ENCODE measurements at places on chromosomes 11 and 22.

- no peak for DNase-seq
Measured at GRCh38 chr11:103234974-103235373, 125.7 kb downstream of the DYNC2H1 start.

- no peak for DNase-seq
Measured at GRCh38 chr11:26150031-26150430, 181.9 kb upstream of the ANO3 start.

- no peak for DNase-seq
Measured at GRCh38 chr22:17562906-17563870, at the start of gene SLC25A18. Gene SLC25A18, plus strand, starts transcription at chr22:17563498. Its CDS starts 16,447 bp downstream, at chr22:17579945.

DNA sequence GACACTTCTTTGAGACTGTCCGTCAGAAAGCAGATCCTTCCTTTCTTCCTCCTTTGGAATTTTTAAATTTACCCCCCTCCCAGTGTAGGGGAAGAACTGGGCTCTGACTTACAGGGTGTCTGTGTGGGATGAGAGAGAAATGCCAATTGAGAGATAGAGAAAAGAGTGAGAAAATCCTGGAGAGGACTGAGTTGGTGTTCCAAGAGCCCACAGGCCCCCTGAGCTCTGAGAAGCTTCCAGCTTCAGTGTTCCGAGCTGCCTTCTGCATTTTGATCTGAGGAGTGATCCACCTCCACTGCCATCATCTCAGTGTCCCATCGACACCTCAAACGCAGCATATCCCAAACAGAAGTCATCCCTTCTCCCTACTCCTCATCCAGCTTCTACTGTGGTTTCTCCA is 70.7 kb upstream of the GRK3 start:
- no peak for DNase-seq

GRCh38 chr22:28103596-28103995 is 184.5 kb upstream of the PITPNB start:
- no peak for DNase-seq

DNA sequence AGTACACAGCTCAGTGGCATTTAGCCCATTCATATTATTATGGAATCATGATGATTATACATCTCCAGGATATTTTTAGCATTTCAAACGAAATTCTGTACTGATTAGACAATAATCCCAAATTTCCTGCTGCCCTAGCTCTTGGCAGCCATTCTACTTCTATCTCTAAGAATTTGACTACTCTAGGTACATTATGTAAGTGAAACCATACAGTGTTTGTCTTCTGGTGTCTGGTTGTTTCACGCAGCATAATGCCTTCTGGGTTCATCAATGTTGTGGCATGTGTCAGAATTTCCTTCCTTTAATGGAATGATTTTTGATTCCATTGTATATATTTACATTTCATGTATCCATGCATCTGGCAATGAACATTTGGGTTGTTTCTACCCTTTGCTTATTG is 517.7 kb downstream of the ETS1 start:
- no peak for DNase-seq

DNA sequence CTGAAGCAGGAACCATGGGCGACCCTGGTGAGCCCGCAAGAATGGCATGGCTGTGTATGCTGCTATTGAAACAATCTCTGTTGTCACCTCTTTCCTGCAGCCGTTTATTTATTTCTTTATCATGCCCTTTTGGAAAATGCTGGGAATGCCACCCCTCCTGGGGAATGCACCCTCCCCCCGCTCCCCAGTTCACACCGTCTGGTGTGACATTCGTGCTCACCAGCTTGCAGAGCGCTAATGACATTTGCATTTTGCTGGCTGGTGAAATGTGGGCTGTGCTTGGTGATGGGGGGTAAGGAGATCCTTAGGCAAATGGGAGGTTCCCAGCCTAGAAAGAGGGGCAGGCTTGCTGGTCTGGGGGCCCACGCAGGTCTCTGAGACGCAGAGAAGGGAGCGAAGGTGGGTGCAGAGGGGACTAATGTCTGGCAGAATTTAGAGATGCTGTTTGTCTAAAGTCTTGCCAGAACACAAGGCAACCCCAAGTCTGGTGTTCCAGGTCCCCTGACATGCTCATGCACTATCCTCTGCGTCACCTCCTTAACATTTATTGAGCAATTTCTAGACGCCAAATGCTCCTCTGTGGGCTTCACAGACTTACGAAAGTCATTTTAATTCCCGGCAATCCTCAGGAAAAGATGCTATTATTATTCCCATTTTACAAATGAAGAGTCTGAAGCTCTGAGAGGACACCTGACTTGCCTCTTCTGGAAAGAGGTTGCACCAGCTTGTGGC is 91.7 kb downstream of the TP53I11 start:
- no peak for DNase-seq

- no peak for DNase-seq
Measured at GRCh38 chr11:33135216-33135615, 26.1 kb downstream of the CSTF3 start.

GRCh38 chr11:41225856-41226633 is 233.4 kb downstream of the LRRC4C start:
- no peak for DNase-seq

- no peak for DNase-seq
Measured at GRCh38 chr11:87438416-87438815, 400.7 kb downstream of the TMEM135 start.

DNA sequence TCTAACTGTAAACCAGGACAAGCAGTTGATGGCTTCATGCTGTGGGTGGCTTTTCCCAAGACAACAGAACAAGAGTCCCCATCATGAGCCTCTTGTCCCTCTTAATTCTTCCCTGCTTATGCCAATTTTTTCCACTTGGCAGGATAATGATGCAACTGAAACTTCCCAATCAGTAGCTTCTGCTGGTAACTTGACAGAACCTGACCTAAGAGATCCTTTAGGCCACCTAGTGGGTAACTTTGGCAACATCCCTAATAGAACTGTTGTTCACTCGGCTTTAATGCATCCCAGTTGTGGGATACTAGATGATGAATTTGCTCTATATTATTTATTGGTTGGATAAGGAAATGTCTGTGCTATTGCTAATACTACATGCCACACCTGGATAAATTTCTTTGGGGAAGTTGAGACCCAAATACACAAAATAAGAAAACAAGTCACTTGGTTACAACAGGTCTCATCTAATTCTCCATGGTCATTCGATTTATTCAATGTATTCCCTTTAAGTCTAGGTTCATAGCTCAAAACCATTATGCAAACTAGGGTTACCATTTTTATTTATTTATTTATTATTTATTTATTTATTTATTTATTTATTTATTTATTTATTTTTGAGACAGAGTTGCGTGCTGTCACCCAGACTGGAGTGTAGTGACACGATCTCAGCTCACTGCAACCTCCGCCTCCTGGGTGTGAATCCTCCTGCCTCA is 41.4 kb upstream of the NFAM1 start:
- DNase-seq: no peak

GRCh38 chr11:8229299-8230177 is 34.1 kb downstream of the LMO1 start:
- peak; percentile 44 for DNase-seq

DNA sequence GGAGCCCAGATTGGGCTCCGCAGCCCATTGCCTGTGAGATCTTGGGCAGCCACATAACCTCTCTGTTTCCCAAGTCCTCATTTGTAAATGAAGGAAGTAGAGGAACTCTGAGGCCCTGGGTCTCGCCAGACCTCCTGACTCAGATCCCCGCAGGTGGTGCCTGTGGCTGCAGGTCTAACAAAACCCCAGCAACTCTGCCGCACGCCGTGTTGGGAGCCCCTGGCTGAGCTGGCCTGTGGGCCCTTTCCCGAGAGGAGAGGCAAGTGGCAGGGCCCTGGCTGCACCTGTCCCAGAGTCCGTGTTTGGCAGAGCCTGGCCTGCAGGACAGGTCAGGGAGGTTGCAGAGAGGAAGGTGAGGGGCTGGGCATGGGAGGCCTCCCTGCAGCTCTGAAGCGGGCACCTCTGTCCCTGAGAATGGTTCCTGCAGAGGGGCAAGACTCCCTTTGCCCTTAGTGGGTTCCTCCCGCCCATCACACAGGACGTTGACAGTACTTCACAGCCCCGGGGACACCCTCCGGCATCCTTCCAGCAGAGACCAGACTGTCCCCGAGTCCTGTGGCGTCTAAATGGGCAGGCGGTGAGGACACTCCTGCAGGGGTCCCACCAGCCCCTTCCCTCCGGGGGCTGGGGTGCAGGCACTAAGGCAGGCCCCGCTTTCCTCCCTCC is 67.7 kb downstream of the ARHGAP8 start:
- no peak for DNase-seq

DNA sequence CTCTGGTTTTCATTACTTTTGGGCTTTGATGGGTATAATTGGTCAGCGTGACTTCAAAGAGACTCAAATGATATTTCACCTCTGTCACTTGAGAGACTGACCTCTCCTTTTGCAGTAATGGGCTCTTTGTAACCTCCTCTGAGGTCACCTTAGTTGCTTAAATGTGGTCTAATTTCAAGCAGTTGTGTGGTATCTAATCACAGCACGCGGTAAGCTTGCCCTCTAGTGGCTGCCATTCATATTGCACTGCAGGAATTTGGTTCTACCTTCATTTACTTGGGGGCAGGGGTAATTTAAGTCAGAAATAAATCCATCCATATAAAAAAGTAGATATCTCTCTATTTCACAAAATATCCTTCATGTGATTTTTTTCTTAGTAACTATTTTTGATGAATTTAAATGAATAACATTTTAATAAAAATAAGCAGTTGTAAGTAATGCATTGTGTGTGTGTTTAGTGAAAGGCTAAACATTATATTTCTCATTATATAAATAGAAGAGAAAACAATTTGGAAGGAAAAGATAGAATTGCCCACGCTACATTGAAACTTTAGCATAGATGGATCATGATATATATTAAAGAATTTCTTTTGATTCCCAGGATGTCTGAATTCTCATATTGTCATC is 55.0 kb upstream of the ANO3 start:
- DNase-seq: no peak

GRCh38 chr11:118059246-118059940 is 17.5 kb upstream of the TMPRSS4 start:
- no peak for DNase-seq

DNA sequence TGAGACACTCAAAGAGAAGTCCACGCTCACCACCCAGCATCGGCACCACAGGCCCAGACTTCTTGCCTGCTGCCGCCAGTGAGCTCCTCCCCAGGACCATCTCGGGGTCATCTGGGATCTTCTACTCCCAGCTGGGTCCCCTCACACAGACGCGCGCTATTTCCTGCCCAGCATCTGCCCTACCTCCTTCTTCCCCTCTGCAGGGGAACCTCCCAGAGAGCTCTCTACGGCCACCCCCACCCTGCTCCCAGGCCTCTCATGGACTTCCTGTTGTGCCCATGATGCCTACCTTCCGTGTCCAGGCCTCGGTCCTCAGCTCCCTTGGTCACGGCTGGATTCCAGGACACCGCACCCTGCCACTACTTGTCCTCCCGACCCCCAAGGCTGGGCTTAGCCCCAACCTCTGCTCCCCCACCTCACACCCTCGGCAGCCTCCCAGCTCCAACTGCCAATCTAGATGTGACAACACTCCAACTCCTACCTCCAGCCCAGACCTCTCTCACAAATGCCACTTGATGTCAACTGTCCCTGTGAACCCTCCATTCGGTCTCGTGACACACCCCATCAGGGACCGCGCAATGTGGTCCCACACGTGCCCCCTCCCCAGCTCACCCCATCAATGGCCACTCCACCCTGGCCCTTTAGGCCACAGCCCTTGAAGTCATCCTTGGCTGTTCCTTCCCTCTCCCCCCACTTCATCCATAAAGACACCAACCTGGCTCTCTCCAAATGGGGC is 45.3 kb downstream of the SGSM3 start:
- DNase-seq: no peak

- DNase-seq: no peak
Measured at GRCh38 chr22:38755911-38756532, at the start of gene SUN2. Gene SUN2, minus strand, starts transcription at chr22:38755998. Its CDS starts 3,370 bp downstream, at chr22:38752628.

DNA sequence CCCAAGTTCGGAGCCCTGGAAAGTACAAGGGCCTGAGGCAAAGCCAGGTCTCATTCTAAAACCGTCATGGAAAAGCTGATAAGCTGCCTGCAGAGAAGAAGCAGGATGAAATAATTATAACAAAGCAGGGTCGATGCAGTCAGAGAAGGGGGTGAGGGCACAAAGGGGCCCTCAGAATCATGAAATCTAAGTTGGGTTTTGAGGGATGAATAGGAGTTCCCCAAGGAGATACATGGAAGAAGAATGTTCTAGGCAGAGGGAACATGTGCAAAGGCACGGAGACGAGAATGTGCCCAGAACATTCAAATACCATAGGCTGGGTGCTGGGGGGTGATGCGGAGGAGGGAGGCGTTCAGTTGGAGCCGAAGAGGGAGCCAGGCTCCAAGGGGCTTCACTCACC is 25.0 kb downstream of the IGLL1 start:
- DNase-seq: no peak

- DNase-seq: no peak
Measured at GRCh38 chr22:48575618-48576332, 1251.9 kb downstream of the BRD1 start.

DNA sequence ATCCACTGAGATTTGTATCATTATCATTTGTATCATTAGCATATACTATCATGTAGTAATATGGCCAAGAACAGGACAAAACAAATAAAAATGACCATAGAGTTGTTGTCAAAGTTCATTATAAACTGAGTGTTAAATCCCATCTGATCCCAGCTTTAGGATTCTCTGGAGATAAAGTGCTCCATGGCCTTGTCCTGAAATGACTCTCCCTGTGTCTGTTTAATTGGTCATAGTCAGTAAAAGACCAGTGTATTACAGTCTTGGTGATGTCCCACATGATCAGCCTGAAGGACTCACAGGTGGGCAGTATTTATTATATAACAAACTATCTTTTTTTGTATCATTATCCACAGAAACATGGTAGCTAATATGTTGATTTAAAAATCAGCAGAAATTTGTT is 361.6 kb downstream of the TMEM135 start:
- DNase-seq: no peak

DNA sequence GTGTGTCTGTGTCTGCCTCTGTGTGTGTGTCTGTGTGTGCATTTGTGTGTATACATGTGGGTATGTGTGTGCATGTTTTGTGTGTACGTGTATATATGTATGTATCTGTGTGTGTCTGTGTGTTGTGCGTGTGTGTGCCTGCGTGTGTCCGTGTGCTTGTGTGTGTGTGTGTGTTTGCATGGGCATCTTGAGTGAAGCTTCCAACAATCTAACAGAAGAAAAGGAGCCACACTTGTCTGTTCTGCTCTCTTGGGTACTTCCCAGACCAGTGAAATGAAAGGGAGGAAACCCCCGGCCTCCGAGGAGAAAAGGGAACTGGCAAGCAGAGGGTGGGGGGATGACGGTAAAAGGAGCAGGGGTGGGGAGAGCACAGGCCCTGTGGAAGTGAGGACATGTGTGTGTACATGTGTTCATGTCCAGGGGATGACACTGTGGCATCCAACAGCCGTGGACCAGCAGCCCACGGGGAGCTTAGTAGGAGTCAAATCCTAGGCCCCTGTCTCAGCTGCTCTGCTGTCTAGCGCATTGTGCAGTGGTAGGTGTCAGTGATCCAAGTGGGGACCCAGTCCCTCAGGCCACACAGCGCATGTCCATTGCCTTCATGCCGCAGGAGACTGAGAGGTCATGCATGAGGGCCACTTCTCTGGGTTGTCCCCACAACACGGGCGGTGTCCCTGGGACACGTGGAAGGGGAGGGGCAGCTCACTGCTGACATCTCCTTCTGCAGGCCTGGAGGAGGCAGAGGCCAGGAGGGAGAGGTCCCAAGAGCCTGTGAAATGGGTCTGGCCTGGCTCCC is 8.1 kb downstream of the CSF2RB start:
- DNase-seq: no peak
